Gastroesophageal sphincter (tissue), 4 donors: ENCODE measurements at places on chromosomes 7 and 10. TPM values are rescaled to one million over a fixed set of nuclear protein-coding genes. Genes with fewer than 3 reads are reported as not detected.

DNA sequence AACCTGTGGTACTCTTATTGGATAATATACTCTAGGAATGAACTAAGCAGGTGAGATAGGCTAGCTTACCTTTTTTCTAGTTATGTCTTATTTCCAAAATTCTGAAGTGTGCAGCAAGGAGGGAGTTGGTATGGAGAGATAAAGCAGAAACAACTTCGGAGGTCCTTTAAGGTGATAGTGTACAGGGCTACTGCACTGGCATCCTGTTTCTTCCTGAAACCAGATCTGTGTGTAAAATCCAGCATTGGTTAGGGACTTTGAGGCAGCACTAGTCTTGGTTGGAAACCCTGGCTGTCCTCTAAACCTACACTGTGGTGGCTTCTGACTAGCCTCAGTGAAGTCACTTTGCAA, 66.9 kb upstream of the STRIP2 start:
- peak; percentile 24 for ATAC-seq

- peak; percentile 31 for ATAC-seq
Measured at GRCh38 chr10:35940141-35941041, 298.3 kb upstream of the FZD8 start.

GRCh38 chr7:90736968-90737939, 141.1 kb downstream of the CDK14 start:
- no peak for ATAC-seq

VPS37D gene
- total RNA-seq: 2.6 TPM

- ATAC-seq: no peak
Measured at GRCh38 chr10:16787361-16787791, 29.8 kb downstream of the RSU1 start.

- no peak for ATAC-seq
Measured at GRCh38 chr10:98433881-98434732, 12.6 kb downstream of the HPS1 start.

GRCh38 chr7:36284456-36285090, 105.1 kb upstream of the ANLN start:
- ATAC-seq: no peak

GRID2IP gene
- not detected for total RNA-seq

GRCh38 chr10:9311702-9312499, 1257.4 kb downstream of the GATA3 start:
- no peak for ATAC-seq

SEMA3E gene
- total RNA-seq: 24.9 TPM

GIMAP7 gene
- total RNA-seq: 16.2 TPM

GRCh38 chr10:124153023-124153826, 59.8 kb upstream of the CHST15 start:
- ATAC-seq: peak; percentile 56

DNA sequence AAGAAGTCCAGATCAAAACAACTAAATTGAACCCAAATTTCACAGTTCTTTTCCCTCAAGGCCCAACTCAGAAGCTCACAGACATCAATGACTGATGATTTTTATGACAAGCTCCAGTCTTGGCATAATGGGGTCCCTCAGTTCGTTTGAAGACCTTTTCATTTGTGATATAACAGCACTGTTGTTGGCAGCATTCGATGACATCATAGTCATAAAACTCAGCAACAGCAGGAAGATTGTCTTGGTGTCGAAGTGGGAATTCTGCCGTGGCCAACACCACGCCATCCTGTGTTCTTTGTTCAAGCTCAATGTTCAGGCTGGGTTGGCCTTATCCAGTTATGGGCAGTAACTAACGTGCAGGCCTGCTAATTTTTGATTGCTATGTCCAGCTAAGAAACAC, 261.7 kb downstream of the C7orf25 start:
- no peak for ATAC-seq

DNA sequence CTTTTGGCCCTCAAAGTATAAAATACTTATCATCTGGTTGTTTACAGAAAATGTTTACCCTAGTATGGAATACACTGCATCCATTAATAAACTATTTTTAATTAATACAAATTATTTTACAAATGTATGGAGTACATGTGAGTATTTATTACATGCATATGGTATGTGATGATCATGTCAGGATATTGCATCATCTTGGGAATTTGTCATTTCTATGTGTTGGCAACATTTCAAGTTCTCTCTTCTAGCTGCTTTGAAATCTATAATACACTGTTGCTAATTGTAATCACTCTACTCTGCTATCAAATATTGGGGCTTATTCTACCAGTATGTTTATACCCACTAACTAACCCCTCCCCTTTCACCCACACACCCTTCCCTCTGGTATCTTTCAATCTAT, 103.9 kb upstream of the THSD7A start:
- no peak for ATAC-seq

- ATAC-seq: no peak
Measured at GRCh38 chr10:88385601-88386203, 197.4 kb downstream of the RNLS start.

SUN3 gene
- not detected for total RNA-seq

DNA sequence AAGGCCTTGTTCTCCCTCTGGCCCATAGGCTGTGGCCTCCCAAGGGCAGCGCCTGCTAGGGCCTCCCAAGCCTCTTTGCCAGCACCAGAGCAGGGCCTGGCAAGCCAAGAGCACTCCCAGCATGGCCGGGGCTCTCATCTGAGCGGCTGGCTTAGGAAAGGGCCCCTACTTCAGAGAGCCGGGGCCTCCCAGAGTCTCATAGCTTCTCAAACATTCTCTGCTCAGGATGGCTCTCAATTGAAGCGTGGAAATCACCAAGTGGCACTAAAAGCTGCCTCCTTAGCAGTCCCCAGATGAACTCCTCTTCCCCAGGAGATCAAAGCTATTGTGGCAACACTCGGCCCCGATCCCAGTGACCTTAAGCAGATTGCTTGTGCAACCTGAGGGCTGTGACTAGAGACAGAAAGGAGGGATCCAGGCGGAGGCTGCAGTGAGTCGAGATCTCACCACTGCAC, 69.4 kb downstream of the FAM53B start:
- ATAC-seq: no peak

DNA sequence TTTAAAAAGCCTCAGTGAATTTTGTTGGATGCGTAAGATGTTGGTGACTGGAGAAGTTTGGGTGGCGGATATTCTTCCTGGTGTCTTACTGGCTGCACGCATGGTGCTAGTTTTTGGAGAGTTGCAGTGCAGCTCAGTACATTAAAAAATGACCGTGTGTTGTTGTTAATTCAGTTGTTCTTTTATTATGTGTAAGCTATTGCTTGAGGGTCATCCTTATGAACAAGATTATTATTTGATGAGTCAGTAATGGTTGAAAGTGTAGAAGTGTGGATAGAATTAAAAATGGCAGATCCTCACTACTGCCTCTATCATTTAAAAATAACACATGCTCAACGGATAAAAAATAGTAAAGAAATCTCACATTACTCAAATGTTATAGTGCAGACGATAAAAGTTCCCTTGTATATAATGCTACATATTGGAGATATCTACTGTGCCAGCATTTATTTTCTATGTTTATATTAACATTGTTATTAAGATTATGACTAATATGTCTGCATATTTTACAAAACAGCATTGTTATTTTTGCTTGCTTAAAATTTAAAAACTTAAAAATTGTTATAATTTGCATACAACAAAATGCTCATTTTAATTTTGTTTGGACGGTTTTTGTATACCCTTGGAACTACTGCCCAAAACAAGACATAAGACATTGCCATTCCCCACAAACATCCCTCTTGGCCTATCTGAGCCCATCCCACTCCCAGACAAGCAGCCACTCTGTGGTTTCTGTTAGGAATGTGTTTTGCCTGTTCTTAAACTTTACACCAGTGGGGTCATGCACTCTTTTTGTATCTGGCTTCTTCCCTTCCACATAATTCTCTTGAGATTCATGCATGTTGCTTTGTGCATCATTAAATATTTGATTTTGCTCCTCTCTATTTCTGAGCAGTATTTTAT, 142.0 kb downstream of the DOCK1 start:
- no peak for ATAC-seq

DNA sequence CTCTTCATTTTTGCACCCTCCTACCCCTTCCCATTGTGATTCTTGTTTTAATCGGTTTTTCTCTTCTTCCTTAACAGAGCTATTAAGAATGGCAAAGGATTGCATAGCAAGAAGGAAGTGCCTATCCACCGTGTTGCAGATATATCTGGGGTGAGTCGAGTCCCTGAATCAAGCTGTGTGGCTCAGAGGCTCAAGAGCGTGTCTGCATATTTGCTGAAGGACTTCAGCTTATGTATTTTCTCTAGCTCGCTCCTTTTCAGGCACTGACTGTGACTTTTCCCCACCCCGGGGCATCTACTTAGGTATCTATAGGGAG, 126.6 kb downstream of the LRRC4 start:
- ATAC-seq: no peak

DNA sequence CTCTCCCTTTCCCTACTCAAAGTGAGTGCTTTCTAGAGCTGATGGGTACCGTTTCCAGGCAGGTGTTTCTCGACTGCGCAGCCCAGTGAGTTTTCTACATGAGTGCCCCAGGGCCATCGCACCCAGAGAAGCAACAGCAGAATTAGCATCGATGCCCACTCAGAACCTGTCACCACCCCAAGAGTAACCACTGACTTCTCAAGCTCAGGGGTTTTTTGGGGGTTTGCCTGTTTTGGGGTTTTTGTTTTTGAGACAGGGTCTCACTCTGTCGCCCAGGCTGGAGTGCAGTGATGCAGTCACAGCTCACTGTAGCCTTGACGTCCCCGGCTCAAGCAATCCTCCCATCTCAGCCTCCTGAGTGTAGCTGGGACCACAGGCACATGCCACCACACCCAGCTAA, 25.7 kb downstream of the SNX8 start:
- no peak for ATAC-seq

DNA sequence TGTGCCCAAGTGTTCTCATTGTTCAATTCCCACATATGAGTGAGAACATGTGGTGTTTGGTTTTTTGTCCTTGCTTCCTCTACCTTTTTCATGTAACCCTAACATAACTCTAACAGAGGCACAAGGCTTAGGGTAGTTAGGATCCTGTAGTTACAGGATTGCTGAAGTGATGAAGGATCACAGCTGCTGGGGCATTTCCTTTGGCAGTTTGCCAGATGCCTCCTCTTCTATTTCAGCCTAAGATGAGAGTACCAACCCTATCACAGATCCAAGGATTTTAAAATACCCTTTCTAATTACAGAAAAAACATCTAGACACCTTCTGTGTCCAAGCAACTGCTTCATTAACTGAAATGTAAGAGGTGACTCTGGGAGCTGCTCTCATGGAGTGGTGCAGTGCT, 141.7 kb upstream of the COL1A2 start:
- no peak for ATAC-seq

GIMAP1 gene
- total RNA-seq: 14.3 TPM

GRCh38 chr10:88962336-88962735, 9.8 kb upstream of the ACTA2 start:
- no peak for ATAC-seq

DNA sequence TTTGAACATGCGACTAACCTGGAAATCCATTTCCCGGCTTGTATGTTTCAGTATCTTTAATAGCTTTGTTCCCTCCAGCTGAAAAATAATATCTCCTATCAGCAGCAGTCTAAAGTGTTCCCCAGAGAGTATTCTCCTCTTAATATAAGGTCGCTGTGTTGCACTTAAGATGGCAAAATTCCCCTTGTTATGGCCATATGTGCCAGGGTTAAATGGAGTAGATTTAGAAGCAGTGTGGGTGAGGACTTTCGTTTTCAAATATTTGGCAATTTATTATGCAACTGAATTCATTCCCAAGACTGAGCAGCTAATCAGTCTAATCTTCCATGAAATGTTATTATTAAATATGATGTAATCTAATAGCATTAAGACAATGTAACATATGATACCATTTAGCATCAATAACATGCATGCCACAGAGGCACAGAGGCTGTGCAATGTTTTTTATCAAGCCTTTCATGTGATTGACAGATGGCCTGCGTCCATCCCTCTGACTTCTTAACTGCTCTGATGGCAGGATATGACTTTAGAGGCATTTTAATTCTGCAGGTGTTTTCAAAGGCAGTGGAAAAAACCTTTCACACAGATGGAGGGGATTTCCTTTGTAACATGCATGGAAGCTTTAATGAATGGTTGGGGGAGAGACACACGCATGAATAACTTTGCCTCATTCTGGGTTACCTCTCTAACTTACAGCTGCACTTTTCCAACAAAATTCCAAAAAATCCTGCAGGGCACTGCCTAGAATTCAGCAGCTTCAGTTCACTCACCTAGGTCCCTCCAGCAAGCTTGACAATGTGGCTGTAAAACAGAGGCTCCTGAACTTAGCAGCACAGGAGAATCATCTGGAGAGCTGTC, 55.1 kb upstream of the ZPBP start:
- ATAC-seq: no peak

GRCh38 chr7:32659853-32660252, 164.6 kb downstream of the AVL9 start:
- ATAC-seq: no peak

GRCh38 chr7:43309706-43310022, 197.2 kb downstream of the HECW1 start:
- no peak for ATAC-seq

DNA sequence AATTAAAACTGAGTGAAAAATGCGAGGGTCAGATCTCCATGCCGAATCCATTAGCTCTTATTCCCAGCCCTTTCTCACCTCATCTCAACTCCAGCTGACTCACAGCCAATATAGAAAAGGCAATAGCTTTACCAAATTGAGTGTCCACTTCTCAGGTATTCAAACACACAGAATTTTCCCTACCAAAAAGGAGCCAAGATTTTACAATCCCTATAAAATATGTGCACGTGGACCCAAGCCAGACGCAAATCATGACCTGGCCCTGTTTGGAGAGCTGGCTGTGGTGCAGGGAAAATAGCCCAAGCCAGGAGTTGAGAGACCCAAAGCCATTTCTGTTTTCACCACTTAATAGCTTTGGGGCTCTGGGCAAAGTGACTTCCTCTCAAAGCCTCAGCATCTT, 379.7 kb upstream of the AUTS2 start:
- no peak for ATAC-seq

- no peak for ATAC-seq
Measured at GRCh38 chr7:21999896-22000295, 54.2 kb upstream of the CDCA7L start.

- no peak for ATAC-seq
Measured at GRCh38 chr7:97126483-97127171, 9.1 kb downstream of the SDHAF3 start.

GRCh38 chr7:130276796-130277762, 10.4 kb downstream of the CPA2 start:
- ATAC-seq: no peak

DNA sequence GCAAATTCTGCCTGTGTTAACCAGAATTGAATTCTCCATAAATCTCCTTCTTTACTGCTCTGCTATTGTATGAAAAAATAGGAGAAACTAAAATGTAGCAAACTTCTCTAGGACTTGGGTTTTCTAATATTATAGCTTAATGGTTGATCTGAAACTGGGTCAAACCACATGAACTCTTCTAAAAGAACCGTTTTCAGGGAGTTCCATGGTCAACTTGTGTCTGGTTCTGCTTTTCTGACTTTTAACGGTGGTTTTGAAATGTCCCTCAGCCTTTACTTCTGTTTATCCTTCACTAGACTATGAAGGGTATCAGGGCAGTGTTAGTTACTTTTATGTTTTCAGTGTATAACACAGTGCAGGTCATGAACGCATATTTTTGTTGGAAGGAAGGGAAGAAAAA, 242.2 kb downstream of the TSPAN12 start:
- no peak for ATAC-seq

- ATAC-seq: no peak
Measured at GRCh38 chr7:53743697-53744402, 708.4 kb downstream of the POM121L12 start.

- ATAC-seq: no peak
Measured at GRCh38 chr10:46239247-46239646, 47.5 kb upstream of the ANTXRL start.

ELFN1 gene
- 3.7 TPM for total RNA-seq
